ENCODE measurements at places on chromosomes 12 and 14.

GRCh38 chr12:123805173-123805572, 43.1 kb downstream of the DNAH10 start:
- no peak for DNase-seq

DNA sequence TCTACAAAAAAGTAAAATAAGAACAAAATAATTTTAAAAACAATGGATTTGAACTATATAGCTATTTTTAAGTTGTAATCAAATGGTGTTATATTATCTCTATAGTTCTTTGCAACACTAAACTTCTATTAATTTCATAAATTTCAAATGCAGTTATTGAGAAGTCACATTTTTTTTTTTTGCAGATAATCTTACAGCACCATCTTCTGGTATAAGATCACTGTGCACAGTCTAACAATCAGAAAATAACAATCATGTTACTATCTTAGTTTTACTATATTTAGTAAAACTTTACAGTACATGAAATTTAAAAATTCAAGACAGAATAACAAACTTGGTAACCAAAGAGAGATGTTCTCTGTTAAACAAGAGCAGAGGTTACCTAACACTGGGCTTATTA, 40.6 kb downstream of the GXYLT1 start:
- no peak for DNase-seq

DNA sequence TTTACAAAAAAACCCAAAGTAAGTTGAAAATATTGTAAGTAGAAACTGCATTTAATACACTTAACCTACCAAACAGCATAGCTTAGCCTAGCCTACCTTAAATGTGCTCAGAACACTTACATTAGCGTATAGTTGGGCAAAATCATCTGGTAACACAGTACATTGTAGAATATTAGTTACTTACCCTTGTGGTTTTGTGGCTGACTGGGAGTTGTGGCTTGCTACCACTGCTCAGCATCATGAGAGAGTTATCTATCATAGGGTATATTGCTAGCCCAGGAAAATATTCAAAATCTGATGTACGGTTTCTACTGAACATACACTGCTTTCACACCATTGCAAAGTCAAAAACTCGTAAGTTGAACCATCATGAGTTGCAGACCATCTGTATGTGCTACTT, 141.7 kb upstream of the GARIN6 start:
- DNase-seq: peak; percentile 52

GRCh38 chr14:90797451-90797850, 18.8 kb downstream of the TTC7B start:
- DNase-seq: no peak

GRCh38 chr12:10901427-10901826, 7.9 kb downstream of the TAS2R13 start:
- DNase-seq: no peak

GRCh38 chr14:71610149-71610548, 322.1 kb upstream of the RGS6 start:
- DNase-seq: no peak
